ENCODE measurements at places on chromosomes 2 and 18. TPM values are rescaled to one million over a fixed set of nuclear protein-coding genes. Genes with fewer than 3 reads are reported as not detected.

Gene PID1
- 0.55 TPM for total RNA-seq

Gene CD8B2
- total RNA-seq: not detected

Gene KIAA2012
- 0.62 TPM for total RNA-seq

DNA sequence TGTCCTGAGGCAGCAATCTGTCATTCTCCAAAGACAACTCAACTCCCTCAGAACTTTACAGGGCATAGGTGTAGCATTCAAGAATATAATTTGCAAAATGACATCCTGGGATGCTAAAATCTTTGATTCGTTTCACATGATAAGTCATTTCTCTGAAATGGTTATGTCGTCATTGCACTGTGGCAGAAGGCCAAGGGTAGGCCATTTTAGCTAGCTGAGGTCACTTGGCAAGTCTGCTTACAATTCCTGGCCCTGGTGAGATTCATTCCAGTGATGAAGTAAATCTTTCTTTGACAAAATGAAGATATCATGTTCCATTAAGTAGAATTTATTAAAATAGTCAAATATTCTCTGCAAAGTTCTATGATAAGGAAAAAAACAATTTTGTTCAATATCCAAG lies 1410.3 kb upstream of the LRRTM1 start:
- no peak overlapping the region for H3K4me3 ChIP-seq
- H3K27ac ChIP-seq: no peak overlapping the region

DNA sequence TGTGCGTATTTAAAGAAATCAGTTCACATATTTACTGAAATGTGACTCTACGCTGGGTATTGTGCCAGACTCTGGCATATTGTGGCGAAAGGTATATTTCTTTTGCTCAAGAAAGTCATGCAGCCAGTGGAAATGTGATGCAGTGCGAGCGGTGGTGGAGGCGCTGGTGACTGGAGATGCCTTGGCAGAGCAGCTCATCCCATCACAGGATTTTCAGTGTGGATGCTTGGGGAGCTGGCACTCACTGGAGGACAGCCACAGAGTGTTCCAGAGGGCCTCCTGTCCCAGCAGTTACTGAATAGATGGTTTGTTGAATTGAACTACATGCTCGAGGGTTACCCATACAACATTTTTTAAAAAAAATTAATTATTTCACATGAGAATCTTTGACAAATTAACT lies 117.6 kb downstream of the ZNF407 start:
- no peak overlapping the region for H3K4me3 ChIP-seq
- H3K36me3 ChIP-seq: no peaks in the 10 kb centered on the region
- no peaks in the 10 kb centered on the region for H3K27me3 ChIP-seq
- peak; percentile 59 for DNase-seq
- H3K4me1 ChIP-seq: peaks cover 6% of the 10 kb centered on the region

DNA sequence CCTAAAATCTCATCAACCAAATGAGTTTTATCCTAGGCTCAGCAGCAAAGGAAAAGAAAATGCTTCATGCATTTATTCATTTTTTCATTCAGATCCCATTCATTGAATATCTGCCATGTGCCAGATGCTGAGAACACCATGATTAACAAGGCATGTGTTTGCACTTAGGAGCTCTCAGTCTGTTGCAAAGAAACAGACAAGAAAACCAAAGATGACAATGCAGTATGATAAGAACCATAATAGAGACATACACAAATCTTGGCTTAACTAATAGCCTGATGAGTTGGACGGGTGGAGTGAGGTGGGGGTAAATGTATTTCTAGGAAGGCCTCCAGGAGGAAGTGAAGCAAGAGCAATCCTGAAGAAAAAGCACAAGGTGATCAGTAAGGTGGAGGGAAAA lies 177.8 kb upstream of the SCN7A start:
- H3K36me3 ChIP-seq: no peaks in the 10 kb centered on the region
- no peaks in the 10 kb centered on the region for H3K4me1 ChIP-seq
- no peaks in the 10 kb centered on the region for H3K27me3 ChIP-seq
- no peak overlapping the region for H3K4me3 ChIP-seq
- no peak overlapping the region for H3K27ac ChIP-seq

DNA sequence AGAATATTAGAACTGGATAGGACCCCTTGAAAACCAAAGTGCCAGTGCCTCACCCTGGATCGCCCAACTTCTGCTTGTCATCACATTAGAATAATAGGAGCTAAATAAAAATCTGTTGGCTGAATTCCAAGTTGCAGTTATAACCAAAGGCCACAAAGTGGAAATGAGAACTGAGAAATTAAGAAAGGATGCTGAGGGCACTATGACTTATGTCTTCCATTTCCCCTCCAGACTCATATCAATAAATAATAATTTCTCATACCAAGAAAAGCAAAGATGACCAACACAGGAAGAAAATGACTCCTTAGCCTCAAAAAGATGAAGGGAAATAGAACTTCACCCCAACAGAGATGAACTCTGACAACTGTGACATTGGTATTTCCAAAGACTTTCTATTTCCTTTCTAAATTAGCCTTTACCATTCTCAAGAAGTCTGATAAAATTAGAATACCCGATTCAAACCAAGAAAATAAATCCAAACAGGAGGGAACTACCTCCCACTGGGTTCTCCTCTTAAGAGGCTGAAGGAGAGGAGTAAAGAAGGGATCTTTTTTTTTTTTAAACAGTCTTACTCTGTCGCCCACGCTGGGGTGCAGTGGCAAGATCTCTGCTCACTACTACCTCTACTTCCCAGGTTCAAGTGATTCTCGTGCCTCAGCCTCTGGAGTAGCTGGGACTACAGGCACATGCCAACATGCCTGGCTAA lies 46.5 kb upstream of the EPG5 start:
- no peak for DNase-seq
- no peak overlapping the region for H3K27ac ChIP-seq
- H3K4me3 ChIP-seq: no peak overlapping the region
- H3K4me1 ChIP-seq: no peaks in the 10 kb centered on the region
- no peaks in the 10 kb centered on the region for H3K27me3 ChIP-seq

DNA sequence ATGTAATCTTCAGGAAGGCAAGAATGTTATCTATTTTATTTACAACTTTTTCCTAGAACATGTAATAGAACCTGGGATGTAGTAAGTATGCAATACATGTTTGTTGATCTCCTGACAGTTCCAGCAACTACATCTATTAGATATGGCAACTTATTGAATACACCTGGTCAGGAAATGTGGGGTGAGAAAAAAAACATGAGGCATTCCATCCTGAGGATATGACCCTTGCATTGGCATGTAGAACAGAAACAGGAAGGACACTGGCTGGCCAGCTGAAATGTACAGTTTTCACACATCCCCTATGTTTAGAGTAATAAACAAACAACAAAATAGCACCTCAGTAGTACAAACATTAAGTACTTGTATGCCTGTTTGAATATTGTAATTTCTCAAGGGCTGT lies 272.6 kb upstream of the NT5C1B start:
- H3K4me1 ChIP-seq: no peaks in the 10 kb centered on the region
- no peak overlapping the region for H3K4me3 ChIP-seq
- no peaks in the 10 kb centered on the region for H3K36me3 ChIP-seq
- no peak overlapping the region for H3K27ac ChIP-seq
- no peak for DNase-seq
- peaks cover 27% of the 10 kb centered on the region for H3K27me3 ChIP-seq

- H3K27me3 ChIP-seq: no peaks in the 10 kb centered on the region
- H3K27ac ChIP-seq: no peak overlapping the region
- H3K36me3 ChIP-seq: no peaks in the 10 kb centered on the region
- DNase-seq: no peak
- no peak overlapping the region for H3K4me3 ChIP-seq
Measured at GRCh38 chr2:190075623-190076022, 13.1 kb upstream of the MSTN start.

- no peak for DNase-seq
- no peak overlapping the region for H3K4me3 ChIP-seq
- no peaks in the 10 kb centered on the region for H3K27me3 ChIP-seq
- H3K36me3 ChIP-seq: no peaks in the 10 kb centered on the region
- H3K27ac ChIP-seq: peak overlapping the region; percentile 18
Measured at GRCh38 chr18:52499016-52499415, 159.0 kb downstream of the DCC start.

DNA sequence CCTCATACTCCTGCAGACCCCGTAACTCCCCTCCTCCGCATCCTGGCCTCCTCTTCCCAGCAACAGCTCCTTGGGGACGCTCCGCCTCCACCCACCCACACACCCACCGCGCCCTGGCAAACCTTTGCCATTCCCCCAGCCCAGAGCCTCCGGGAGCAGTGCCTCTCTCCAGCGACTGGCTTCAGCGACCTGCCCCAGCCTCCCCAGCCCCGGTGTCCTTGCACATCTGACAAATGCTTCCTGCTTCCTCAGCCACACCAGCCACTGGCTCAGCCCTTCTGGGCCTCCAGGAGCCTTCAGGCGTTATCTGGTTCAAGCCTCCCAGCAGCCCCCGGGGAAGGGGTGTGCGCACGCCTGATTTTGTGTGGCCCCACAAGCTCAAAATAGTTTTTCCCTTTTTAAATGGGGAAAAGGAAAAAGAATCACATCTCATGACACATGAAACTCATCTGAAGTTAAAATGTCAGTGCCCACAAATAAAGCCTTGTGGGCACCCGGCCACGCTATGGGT lies 14.2 kb downstream of the ESPNL start:
- H3K4me3 ChIP-seq: no peak overlapping the region
- H3K36me3 ChIP-seq: no peaks in the 10 kb centered on the region
- no peaks in the 10 kb centered on the region for H3K4me1 ChIP-seq
- H3K27ac ChIP-seq: no peak overlapping the region

DNA sequence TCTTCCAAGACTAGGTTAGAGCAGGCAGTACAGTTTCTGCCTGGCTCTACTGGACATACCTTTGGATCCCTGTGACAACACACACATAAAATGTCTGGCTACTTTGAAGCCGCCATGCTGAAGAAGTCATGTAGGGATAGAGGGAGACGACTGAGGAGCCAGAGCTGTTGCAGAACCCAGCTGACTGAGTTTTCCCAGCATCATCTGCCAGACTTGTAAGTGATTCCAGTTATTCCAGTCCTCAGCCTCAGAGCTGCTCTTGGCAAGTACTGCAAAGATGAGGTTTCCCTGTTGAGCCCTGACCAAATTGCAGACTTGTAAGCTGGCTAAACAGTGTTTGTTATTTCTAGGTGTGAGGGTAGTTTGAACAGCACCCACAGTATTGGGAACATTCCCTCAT lies 31.5 kb upstream of the TSPYL6 start:
- peaks cover 5% of the 10 kb centered on the region for H3K4me1 ChIP-seq
- no peak overlapping the region for H3K27ac ChIP-seq
- no peak for DNase-seq
- H3K27me3 ChIP-seq: peaks cover 71% of the 10 kb centered on the region
- no peak overlapping the region for H3K4me3 ChIP-seq

- H3K27me3 ChIP-seq: peaks cover 31% of the 10 kb centered on the region
- peak; percentile 39 for DNase-seq
- H3K4me3 ChIP-seq: no peak overlapping the region
- no peaks in the 10 kb centered on the region for H3K36me3 ChIP-seq
- no peaks in the 10 kb centered on the region for H3K4me1 ChIP-seq
Measured at GRCh38 chr2:74558284-74559230, 4.0 kb downstream of the DOK1 start.

DNA sequence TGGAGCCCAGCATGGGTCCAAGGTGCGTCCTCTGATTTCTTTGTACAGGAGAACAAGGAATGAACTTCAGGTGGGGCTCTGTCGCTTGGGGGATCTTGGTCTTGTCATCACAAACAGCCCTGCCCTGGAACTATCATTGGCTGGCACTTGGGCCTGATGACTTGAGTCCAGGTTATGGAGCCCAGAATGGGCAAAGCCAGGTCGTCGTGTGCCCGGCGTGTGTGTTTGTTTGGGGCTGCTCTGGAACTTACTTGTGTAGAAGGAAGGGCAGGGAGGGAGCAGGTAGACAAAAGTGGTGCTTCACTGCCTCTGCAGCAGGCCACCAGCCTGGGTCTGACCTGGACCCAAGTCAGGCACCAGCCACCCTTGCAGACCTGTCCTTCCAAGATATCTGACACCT lies 306.3 kb upstream of the HS6ST1 start:
- H3K27ac ChIP-seq: no peak overlapping the region
- H3K36me3 ChIP-seq: no peaks in the 10 kb centered on the region
- no peaks in the 10 kb centered on the region for H3K27me3 ChIP-seq
- no peak for DNase-seq
- peaks cover 8% of the 10 kb centered on the region for H3K4me1 ChIP-seq

DNA sequence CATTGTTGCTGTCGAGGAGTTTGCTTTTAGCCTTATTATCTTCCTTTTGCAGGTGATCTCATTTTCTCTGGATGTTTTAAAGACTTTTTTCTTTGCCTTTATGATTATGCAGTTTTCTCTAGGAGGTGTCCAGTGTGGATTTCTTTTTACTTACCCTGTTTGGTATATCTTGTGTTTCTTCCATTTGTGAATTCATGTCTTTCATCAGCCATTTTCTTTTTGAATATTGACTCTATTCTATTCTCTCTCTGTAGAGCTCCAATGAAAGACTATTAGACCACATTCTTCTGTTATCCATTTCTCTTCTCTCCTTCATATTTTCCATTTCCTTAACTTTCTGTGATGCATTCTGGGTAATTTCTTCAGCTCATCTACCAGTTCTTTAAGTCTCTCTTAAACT lies 34.4 kb downstream of the CDK15 start:
- H3K4me1 ChIP-seq: peaks cover 5% of the 10 kb centered on the region
- no peak overlapping the region for H3K27ac ChIP-seq
- no peak for DNase-seq
- H3K4me3 ChIP-seq: peak overlapping the region; percentile 39

DNA sequence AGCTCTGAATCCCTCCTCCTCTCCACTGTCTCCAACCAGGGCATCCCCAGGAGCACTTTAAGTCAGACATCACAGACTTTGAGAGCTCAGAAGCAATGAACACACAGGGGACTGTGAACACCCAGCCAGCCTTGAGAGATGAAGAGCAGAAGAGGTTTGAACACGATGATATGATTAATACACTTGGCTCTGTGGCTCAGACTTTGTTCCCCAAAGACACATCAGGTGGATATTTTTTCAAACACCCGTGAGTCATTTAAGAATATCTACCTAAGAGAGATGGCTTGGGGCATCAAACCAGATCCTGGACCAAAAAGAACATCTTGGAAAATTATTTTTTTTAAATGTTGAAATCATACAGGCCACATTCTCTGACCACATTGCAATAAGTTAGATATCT lies 134.9 kb upstream of the OTOS start:
- H3K36me3 ChIP-seq: no peaks in the 10 kb centered on the region
- H3K4me3 ChIP-seq: no peak overlapping the region
- H3K27me3 ChIP-seq: no peaks in the 10 kb centered on the region

DNA sequence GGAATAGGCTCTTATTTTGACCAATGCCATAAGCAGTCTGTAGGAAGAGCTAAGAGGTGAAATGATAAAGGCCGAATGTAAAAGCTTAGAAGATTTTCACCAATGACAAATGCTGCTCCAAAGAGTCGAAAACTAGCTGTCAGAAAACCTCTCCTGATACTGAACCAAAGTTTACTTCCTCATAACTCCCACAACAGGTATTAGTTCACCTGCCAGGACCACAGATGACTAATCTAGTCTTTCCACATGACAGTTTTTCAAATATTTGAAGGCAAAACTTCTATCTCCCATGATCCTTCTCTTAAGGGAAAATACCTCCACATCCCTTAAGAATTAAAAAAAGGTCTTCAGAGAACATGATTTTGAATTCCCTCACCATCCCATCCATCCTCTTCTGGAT lies 473.2 kb upstream of the SPHKAP start:
- no peaks in the 10 kb centered on the region for H3K4me1 ChIP-seq
- no peak for DNase-seq
- H3K36me3 ChIP-seq: no peaks in the 10 kb centered on the region
- H3K27ac ChIP-seq: no peak overlapping the region
- no peak overlapping the region for H3K4me3 ChIP-seq

Measured in endodermal cell (in vitro differentiated cells).